Endodermal cell (in vitro differentiated cells): ENCODE measurements at places on chromosomes 6 and 20.

DNA sequence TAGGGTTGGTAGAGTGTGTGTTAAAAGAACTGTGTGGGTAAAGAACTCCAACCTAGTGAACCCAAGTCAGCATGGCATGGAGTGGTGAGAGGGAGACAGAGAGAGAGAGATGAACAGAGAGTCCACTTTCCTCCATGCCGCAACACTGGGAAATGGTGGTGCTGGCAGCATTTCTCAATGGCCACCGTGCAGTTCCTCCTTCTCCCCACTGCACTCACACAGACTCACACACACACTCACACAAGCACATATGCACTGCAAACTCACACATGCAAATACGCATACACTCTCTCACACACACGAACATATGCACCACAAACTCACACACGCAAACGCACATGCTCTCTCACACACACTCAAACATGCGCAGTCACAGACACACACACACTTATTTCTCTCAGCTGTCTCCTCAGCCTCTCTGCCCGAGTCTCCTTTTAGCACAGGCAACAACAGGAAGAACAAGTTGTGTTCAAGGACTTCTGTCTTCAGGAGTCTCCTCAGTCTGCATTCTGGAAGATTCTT lies 66.5 kb upstream of the LY86 start:
- DNase-seq, result no peak

DNA sequence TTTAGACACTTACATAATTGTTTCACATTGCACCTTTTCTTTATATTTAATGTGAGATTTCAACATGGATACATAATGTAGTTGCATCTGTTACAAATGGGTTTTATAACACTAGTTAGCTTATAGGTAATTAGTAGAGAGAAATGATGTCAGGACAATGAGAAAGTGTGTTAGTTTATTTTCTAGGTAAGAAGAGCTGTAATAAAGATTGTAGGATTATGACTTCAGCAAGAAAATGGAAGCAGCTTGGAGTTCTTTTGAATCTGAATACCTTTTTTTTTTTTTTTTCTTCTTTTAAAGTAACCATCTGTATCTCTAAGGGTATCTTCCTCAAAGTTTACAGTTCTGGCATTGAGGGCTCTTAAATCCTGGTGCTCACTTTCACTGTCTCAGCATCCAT lies 35.3 kb downstream of the CD2AP start:
- DNase-seq, result no peak

DNA sequence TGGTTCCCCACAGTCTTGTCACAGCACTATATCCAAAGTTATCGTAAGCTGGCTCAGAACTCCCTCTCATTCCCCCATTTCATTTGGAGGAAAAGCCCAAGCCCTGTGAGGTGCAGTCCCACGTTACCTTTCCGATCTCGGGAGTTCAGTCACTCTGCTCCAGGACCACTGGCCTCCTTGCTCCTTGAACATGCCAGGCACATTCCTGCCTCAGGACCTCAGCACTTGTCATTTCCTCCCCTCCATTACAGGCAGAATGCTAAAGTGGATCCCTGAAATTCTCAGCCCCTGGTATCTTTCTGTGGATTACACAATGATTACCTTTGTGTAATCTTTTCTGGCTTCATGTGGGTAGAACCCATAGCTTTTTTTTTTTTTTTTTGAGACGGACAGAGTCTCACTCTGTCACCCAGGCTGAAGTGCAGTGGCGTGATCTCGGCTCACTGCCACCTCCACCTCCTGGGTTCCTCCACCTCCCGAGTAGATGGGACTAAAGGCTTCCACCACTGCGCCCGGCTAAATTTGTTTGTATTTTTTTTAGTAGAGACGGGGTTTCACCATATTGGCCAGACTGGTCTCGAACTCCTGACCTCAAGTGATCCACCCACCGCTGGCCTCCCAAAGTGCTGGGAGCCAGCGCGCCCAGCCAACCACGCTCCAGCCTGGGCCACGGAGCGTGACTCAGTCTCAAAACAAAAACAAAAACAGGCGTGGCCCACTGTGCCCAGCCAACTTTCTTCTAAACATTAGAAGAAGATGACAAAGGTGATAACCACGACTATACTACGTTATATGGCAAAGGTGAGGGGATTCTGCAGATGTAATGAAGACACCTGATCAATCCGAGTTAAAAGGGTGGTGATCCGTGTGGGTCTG lies 4.0 kb upstream of the OXT start:
- DNase-seq, result no peak

DNA sequence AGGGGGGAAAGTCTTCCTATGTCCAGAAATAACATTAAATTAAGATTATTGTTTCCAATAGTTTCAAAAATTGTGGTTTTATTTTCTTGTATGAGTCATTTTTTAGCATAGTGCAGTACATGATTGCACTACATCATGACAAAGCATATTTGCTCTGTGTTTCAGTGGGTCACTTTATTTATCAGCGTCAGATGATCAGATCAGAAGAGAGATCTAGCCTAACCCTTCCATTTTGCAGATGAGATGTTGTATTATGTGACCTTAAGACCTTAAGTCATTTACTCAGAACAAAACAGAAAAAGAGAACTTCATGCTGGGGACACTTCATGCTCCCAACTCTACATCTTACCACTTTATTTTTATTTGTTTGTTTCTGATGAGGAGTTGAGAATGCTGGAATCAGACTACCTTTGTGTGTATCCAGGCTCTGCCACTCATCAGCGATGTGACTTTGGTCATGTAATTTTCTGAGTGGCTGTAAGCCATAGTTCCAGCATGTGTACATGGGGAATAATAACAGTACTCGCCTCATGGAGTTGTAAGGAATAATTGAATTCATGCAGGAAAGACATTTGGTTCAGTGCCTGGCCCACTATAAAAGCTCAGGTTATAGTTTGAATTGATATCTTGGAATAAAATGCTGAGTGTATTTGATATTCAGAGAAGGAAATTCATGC lies 13.5 kb downstream of the EYA4 start:
- no peak for DNase-seq

DNA sequence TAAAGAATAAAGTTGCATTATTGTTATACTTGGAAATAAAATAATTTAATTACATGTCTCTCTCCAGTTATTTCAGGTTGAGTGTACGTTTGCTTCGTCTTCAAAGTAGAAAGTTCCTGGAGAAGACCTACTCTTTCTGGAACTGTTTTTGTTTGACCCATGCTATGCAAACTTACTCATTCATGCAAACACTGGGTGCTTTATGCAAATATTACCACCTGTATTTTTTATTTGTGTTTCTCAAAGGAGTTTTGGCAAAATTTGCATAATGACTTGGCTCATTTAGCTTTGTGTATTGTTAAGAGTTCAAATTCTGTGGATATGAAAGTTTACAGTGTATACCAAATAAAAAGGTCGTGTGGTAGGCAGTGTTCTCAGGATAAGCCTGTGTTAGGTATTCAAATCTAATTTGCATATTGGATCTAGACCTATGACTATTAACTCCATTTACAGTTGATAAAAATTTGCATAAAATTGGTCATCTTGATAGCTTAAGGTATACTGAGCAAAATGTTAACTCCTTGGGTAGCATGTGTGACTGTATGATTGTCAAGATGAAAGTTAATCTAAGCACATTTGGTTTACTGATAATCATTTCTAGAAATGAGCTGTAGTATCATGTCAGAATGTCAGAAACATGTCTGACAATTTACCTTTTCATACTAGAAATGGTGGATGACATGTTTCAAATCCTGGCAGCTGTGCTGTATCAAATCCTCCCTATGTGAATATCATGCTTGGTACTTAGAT lies 65.2 kb downstream of the CDKAL1 start:
- no peak for DNase-seq

DNA sequence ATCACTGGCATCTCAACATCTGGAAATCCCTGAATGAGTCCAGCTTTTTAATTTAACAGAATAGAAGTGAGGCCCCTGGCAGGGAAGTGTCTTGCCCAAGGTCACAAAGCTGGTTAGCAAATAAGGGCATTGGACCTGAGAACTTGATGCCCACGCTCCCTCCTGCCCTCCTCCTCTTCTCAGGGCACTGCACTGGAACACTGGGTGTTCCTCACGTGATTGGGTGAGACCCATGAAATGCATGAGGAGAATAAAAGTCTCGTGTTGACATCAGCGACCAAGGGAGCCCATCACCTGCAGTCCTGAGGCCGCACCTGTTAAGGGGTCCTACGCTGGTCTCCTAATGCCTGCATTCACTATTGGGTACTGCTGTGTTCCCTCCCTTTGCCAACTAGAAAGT lies 7.4 kb downstream of the FAM50B start:
- no peak for DNase-seq

- no peak for DNase-seq
Measured at GRCh38 chr6:158366363-158366762, 54.1 kb downstream of the TULP4 start.
